ACHN (cell line): ENCODE measurements at places on chromosomes 16 and 17.

GRCh38 chr17:75109046-75109406 lies 743 bp upstream of the ARMC7 start:
- DNase-seq = no peak

- no peak for DNase-seq
Measured at GRCh38 chr17:19024101-19025078, 19.8 kb upstream of the FAM83G start.

- DNase-seq = no peak
Measured at GRCh38 chr16:14579266-14579665, 50.8 kb downstream of the PARN start.

GRCh38 chr16:10485159-10485558 lies 95.2 kb downstream of the EMP2 start:
- no peak for DNase-seq

DNA sequence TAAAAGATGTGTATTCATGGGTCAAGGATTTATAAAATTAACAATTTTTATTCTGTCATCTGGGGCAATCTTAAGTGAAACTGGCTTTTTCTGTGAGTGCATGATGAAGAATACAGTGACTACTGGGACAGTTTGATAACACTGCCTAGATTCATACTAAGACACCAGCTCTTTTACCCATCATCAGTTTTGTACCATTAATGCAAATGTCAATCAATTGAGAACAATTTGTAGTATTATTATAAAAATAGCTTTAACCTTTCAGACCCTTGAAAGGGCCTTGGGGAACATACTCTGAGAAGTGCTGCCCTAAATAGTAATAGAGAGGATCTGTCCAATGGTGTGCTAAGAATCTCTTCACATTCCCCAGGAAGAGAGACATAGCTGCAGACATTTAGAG lies 45.4 kb upstream of the PSMD11 start:
- no peak for DNase-seq

DNA sequence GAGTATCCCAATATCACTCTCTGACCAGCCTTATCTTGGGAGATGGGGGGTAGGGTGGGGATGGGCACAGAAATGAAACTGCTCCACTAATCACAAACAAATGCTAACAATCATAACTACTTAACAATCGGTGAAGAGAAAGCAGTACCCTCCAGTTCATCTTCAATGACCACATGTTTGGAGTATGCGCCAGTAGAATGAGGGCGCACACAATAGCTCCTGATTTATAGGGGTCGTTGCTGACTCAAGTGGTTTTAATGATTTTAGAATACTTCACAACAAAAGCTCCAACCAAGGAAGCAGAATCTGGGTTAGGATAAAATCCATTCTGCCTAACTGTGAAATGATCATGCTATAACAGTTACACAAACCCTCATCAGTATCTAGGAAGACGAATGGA lies 184.4 kb downstream of the AATF start:
- no peak for DNase-seq

GRCh38 chr16:87924041-87924810 lies 12.1 kb downstream of the CA5A start:
- DNase-seq = peak; percentile 94

- peak; percentile 60 for DNase-seq
Measured at GRCh38 chr17:73657473-73658116, 13.3 kb upstream of the SDK2 start.

GRCh38 chr16:80606221-80606766 lies 65.5 kb downstream of the DYNLRB2 start:
- DNase-seq = no peak

- no peak for DNase-seq
Measured at GRCh38 chr16:9869776-9870175, 312.5 kb downstream of the GRIN2A start.
